Neural crest cell (in vitro differentiated cells): ENCODE measurements at places on chromosomes 4 and X.

GRCh38 chrX:128848374-128848773 lies 674.9 kb downstream of the SMARCA1 start:
- DNase-seq = no peak

- DNase-seq = no peak
Observed at GRCh38 chr4:113888006-113888405, 91.4 kb downstream of the ARSJ start.

GRCh38 chr4:159201168-159201567 lies 98.3 kb downstream of the RAPGEF2 start:
- no peak for DNase-seq

- peak; percentile 46 for DNase-seq
Observed at GRCh38 chrX:55451990-55452832, at the start of gene MAGEH1. TSS of gene MAGEH1 (plus strand) at chrX:55452127. CDS start at chrX:55452375, 248 bp downstream.

DNA sequence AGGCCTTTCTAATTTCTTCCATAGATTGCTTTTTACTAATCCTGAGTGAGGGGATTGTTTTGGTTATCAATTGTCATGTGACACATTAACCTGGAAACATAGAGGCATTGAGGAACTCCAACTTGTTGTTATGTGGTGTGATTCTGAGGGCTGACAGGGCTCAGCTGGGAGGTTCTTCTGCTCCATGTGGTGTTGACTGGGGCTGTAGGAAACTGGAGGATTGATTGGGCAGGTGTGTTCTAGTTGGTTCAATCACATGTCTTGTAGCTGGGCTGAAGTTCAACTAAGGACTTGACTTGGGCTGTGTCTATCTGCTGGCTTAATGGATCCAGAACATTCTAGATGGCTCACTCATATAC lies 10.8 kb upstream of the CRLF2 start:
- DNase-seq = no peak
